ENCODE measurements at places on chromosomes 16 and 17.
A peak's percentile ranks its signal among the peaks of the same experiment; 100 is the strongest.

DNA sequence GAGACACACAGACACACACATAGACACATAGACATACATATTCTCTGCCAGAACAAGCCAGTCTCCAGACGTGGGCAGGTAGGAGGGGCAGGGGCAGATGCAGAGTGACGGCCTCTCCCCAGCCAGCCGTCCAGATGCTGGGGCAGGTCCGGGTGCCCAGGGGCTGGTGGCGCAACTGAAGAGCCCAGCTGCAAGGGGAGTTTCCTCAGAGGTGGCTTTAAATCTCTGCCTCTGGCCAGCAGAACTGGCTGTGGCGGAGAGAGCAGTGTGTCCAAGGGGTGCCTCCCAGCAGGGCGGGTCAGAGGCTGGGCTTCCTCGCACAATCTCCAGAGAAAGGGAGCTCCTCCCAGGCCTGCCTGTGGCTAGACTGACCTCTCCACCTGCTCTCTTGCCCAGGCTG lies 9.4 kb upstream of the GCGR start:
- no peak for DNase-seq

GRCh38 chr17:40540448-40540847 lies 24.8 kb downstream of the CCR7 start:
- no peak for DNase-seq

DNA sequence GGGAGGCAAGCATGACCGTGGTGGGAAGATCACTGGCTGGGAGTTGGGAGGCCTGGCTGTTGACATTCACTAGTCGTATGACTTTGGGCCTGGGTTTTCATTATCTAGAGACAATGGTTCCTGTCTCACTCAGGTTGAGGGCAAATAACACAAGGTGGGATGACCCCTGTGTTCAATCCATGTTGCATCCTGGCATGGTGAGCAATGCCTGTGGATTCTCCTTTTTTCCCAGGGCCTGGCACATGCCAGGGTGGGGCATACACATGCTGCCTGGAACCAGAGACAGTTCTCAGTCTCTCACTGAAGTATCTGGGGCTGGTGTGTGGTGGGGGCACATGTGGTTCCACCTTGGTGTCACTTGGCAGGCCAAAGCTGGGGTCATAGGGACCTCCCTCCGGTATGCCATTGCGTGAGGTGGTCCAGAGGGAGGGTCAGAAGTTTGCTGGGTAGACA lies 5.4 kb downstream of the THRA start:
- DNase-seq = no peak

DNA sequence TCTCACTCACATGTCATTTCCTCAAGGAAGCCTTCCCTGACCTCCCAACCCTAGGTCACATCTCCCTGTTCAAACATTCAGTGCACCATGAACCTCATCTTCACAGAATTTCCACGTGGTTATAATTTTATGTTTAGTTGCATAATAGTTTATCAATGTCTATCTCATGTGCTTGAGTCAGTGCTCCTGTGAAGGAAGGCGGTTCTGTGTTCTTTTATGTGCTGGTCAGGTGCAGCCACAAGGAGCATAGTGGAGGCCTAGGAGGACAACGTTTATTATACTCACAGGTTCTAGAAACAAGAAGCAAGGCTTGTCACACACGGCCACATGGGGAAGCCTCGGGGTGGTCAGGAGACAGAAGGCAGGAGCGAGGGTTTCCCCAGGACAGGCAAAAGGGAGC lies 34.5 kb upstream of the SCNN1B start:
- no peak for DNase-seq

DNA sequence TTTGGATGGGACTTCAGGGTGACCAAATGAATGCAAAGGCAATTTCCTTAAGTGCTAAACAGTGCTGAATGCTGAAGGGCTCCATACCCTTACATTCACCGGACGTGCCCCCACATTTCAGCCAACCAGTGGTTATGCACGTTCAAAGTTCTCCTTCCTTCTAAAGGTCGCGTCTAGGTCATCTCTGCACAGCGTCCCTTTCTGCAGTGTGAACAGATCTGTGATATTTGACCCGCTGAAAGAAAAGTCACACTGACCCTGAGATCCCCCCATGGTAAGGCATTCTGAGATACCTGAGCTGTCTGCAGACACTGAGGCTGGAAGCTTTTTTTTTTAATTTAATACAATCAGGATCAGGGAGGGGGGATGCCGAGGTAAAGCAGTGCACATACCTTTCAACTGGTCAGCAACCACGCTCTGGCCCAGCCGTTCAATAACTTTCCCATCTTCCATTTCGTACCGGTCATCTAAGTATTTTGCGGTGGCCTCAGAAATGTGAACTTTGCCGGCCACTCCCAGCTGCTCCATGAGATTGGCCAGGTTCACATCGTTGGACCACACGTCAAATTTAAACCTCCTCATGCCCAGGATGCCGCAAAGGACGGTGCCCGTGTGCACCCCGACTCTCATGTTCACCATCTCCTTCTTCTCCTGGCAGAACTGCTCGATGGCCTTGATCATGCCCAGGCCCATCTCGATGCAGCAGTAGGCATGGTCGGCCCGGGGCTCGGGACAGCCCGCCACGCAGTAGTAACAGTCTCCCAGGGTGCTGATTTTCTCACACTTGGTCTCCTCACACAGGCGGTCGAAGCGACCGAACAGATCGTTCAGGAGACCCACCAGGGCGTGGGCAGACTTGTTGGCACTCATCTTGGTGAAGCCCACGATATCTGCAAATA lies 2.6 kb downstream of the ADCY9 start:
- no peak for DNase-seq

DNA sequence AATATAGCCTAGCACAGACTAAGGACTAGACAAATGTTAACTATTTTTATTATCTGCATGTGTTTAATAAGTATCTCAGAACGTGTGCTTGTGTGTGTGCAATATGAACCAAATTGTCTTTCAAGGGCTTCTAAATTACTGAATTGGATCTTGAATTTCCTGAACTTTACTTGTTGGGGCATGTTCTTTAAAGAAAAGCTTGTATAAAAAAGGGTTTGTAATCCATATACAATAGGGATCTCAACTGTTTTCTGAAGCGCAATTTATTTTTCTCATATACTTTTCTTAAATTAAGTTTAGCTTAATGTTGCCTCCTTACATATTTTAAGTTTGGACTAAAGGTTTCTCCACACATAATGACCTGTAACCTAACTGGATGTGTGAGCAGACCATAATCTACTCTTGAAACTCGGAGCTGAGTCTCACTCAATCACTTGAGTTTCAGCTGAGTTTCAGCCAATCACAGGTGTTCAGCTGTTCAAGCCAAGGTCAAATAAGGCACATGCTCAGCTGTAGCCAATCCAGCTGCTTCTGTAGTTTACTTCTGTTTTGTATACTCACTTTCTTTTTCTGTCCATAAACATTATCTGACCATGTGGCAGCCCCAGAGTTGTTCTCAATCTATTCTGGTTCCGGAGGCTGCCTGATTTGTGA lies 72.3 kb downstream of the CDK5R1 start:
- DNase-seq = no peak

- peak; percentile 83 for DNase-seq
Observed at GRCh38 chr16:4344983-4345835, 5.9 kb downstream of the PAM16 start.

- DNase-seq = peak; percentile 85
Observed at GRCh38 chr17:28335959-28336871, 654 bp downstream of the TNFAIP1 start.

DNA sequence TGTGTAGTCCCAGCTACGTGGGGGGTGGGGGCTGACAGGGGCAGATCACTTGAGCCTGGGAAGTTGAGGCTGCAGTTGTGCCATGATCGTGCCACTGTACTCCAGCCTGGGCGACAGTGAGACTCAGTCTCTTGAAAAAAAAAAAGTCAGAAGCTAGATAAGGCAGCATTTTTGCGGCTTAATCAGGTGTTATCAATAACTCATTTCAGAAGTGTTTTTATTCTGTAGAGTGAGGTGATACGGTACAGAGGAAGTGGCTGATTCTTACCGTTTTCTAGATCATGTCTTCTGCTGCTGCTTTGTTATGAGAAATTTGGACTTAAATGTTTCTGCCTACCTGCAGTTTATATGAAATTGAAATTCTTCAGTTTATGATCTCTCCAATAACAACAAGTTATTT lies 18.6 kb downstream of the ZC3H18 start:
- no peak for DNase-seq

DNA sequence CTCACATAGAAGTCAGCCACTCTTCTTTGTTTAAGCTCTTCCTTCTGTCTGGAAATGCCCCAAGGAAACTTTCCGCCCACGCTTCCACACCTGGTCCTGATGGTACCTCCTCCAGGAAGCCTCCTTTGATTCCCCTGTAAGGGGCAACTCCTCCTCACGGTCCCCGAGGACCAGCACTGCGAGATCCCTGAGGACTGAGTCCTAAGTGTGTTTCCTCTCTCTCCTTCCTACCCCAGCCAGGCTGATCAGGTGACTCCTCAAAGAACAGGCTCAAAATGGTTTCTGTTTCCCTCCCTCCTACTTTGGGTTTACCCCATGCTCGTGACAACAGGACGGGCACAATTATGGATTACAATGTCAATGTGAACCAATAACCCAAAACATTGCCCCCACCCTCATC lies 63.0 kb upstream of the MED9 start:
- DNase-seq = no peak

DNA sequence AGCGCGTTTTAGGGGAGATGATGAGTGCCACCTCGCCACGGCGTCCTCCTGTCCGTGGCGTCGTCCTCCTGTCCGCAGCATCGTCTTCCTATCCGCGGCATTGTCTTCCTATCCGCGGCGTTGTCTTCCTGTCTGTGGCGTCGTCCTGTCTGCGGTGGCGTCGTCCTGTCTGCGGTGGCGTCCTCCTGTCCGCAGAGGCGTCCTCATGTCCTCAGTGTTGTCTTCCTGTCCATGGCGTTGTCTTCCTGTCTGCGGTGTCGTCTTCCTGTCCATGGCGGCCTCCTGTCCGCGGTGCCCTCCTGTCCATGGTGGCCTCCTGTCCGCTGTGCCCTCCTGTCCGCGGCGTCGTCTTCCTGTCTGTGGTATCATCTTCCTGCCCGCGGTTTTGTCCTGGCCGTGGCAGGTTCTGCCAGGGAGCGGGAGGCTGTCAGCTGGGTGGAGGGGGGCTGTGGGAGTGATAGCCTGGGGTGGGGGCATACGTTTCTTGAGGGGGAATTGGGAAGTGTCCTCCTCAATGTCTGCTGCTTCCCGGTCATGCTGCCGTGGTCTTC lies 30.9 kb downstream of the TBCD start:
- DNase-seq = no peak

DNA sequence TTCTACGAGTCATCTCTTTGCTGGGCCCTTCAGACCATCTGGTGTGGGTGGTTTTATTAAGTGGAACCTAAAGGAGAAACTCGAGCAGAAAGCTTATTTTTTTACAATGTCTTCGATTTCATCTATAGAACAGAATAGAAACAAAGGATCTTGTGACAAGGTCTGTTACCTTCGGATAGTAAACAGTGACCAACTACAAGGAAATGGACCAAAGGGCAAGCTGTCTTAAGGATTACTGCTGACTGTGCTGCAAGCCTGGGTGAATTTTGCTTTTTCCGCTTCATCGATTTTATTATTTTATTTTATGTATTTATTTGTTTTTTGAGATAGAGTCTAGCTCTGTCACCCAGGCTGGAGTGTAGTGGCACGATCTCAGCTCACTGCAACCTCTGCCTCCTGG lies 348.9 kb upstream of the ERCC4 start:
- DNase-seq = no peak

DNA sequence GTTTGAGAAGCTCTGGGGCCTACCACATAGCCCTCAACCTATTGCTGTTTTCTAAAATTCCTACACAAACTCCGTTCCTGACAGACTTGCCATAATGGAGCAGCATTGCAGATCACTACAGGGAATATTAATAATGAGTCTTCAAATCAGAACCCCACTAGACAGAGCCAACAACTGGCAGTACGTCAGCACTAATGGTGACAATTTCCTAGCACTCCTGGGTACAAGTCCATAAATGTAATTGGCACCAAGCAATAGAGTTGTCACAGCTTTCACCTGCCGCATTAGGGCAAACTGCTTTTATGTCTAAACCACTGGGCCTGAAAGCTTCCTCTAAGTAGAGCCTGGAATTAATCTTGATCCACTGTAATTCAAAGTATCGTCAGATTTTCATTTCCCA lies 25.5 kb upstream of the ABAT start:
- DNase-seq = no peak

GRCh38 chr16:47156680-47157215 lies 13.0 kb upstream of the NETO2 start:
- DNase-seq = no peak

DNA sequence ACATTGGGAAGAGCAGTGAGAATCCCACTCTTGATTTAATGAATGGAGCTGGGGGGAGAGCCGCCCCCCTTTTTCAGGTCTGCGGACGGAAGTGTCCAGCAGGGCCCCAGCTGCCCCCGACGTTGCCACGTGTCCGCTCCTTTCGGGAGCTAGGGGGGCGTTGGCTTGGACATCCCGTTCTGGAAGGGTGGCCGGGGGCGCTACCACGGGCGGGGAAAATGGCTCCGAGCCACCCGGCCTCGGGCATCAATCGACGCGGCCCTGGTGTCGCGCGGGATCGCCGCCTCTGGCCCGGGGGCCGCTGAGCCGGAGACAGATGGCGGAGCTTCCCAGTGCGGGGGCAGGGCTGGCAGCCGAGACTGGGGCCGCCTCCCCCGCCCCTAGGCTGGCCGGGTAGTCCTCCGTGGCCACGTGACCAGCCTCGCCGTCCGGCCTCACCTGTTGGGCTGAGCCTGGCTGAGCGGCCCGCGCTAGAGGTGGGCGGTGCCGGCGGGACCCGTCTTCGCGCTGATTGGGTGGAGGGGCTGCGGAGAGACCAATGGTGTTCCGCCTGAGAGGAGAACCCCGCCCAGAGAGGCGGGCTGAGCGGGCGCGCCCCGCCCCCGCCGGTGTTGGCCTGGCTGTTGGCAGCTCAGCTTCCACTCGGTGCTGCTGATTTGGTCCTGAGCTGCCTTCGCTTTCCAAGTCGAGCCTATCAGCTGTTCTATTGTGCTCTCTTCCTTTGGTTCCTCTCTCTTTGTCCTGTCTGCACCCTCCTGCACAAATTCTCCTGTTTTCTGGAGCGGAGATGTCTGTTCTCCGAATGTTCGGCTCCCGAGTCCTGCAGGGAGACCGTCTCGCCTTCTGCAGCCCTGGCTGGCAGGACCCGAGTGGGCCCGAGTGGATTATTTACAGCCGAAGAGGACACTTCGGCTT lies 8.3 kb downstream of the HS3ST3B1 start:
- no peak for DNase-seq

Measured in HAP-1 (cell line).